ENCODE measurements at places on chromosomes 11 and 22. TPM values are rescaled to one million over a fixed set of nuclear protein-coding genes. Genes with fewer than 3 reads are reported as not detected.
A peak's percentile ranks its signal among the peaks of the same experiment; 100 is the strongest.

DNA sequence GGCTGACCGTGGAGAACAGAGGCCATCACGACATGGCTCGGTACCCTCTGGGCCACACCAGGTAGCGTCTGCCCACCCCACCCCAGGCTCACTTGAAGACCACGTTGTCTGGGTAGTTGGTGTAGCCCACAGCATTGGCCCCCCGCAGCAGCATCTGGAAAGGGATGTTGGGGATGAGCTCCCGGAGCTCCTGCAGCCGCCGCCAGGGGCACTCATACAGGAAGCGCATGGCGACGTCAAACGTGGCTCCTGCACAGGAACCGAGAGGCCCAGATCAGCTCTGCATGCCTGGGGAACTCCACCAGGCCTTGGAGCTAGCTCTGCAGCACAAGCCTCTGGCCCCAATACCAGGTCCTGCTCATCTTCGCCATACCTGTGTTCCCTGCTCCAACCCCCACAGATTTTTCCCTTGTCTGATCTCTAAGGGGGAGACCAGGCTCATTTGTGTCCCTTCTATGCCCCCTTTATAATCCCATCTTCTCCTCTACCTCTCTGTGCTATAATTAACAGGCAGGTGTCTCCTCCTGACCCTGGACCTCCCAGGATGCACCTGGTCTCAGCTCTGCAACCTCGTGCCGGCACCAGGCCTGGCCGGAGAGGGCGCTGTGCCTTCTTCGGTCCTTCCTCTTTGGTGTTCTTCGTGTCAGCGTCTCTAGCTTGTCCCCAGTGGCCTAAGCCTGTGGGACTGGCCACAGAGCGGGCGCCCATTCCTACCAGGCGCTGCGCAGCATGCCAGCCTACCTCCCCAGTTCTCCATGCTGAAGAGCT is 5.0 kb upstream of the LRFN4 start:
- DNase-seq, result no peak
- peaks cover 8% of the 10 kb centered on the region for H3K4me1 ChIP-seq
- no peak overlapping the region for H3K4me3 ChIP-seq
- H3K27ac ChIP-seq, result no peak overlapping the region
- H3K36me3 ChIP-seq, result peaks cover 7% of the 10 kb centered on the region
- H3K27me3 ChIP-seq, result no peaks in the 10 kb centered on the region

- no peaks in the 10 kb centered on the region for H3K27me3 ChIP-seq
- H3K27ac ChIP-seq, result no peak overlapping the region
- no peak overlapping the region for H3K4me3 ChIP-seq
- H3K4me1 ChIP-seq, result no peaks in the 10 kb centered on the region
- DNase-seq, result peak; percentile 34
Observed at GRCh38 chr11:116692318-116693101, 80.3 kb downstream of the BUD13 start.

GRCh38 chr11:2736577-2737225 is 36.9 kb upstream of the KCNQ1OT1 start:
- H3K4me3 ChIP-seq, result no peak overlapping the region
- no peaks in the 10 kb centered on the region for H3K4me1 ChIP-seq

Gene POU2AF3
- not detected for total RNA-seq

Gene TNKS1BP1
- total RNA-seq, result 26.8 TPM

Gene SYCE3
- total RNA-seq, result not detected
